ENCODE measurements at places on chromosomes 7 and 10.

- no peak for DNase-seq
These were observed 704.7 kb upstream of the C7orf33 start for GRCh38 chr7:147885869-147886268.

- no peak for DNase-seq
These were observed 3.6 kb downstream of the CCDC71L start for GRCh38 chr7:106657085-106657991.

DNA sequence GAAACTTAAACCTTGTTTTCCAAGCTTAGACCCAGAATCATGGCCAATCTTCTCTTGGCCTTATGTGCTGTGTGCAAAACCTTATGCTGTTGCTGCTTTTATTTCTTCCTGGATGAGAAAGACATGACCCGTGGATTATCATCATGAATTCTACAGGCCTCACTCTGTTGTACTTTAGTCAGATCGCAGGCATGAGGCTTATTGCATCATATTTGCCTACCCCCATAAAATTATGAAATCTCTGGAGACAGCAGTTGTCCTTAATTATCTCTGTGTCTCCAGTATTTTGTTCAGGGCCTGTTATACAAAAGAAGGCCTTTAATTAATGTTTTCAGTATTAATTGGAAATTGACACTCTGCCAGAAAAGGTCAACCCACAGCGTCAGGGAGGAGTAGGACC, 71.6 kb downstream of the PLCE1 start:
- DNase-seq = no peak

DNA sequence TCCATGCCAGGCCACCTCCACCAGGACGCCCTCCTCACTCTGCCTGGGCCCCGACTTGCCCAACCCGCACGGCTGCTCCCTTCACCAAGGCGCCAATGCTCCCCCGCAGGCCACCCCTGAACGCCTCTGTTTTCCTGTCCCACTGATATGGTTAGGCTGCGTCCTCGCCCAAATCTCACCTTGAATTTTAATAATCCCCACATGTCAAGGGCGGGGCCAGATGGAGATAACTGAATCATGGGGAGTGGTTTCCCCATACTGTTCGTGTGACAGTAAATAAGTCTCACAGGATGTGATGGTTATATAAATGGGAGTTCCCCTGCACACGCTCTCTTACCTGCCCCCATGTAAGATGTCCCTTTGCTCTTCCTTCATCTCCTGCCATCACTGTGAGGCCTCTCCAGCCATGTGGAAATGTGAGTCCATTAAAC, 29.8 kb downstream of the RSU1 start:
- peak; percentile 61 for DNase-seq

DNA sequence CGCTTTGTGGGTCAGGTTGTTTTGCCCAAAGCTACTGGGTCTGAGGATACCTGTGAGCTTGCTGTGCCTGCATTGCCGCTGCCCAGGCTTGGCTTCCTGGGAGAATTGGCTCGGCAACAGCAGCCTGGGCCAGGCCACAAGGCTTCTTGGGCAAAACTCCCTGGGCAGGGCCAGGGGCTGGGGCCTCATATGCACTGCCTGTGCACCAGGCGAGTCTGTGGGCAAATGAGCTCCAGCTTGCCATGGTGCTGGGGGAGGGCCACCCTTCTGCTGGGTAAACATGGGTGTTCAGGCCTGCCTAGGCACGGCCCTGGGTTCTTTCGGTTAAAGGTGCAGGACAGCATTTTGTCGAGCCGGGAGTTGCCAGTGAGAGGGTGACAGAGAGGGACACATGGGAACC, 19.4 kb downstream of the ZMIZ1 start:
- DNase-seq = no peak

GRCh38 chr7:41630741-41631140, 72.1 kb downstream of the INHBA start:
- no peak for DNase-seq

GRCh38 chr7:108016841-108017775, 14.1 kb upstream of the LAMB1 start:
- no peak for DNase-seq

GRCh38 chr10:79268161-79268601, 79.1 kb upstream of the PPIF start:
- DNase-seq = no peak

DNA sequence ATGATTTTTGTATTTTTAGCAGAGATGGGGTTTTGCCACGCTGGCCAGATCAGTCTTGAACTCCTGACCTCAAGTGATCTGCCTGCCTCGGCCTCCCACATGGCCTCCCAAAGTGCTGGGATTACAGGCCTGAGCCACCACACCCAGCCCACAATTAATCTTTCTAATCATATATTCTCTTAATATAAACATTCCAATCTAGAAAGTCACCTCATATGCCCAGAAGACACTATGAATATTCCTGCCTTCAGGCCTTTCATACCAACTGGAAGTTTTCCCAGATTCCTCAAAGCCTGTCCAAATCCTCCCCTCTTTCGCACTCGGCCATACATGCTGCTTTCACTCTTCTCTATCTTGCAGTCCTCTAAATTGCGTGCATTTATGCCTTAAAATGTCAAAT, 32.6 kb downstream of the PDZD8 start:
- no peak for DNase-seq

Data from activated CD4-positive, alpha-beta T cell treated with anti-CD3 and anti-CD28 coated beads, Interleukin-2, amount 50 U/mL, for 1 hour (primary cell).